Renal cortex interstitium (tissue), 15 donors: ENCODE measurements at places on chromosomes 3 and 15. TPM values are rescaled to one million over a fixed set of nuclear protein-coding genes. Genes with fewer than 3 reads are reported as not detected.

ISY1 gene
- polyA plus RNA-seq = 60.9 TPM

CD200 gene
- 34.8 TPM for polyA plus RNA-seq

MAP6D1 gene
- 0.86 TPM for polyA plus RNA-seq

C3orf49 gene
- polyA plus RNA-seq = 0.68 TPM

ACVR2B gene
- polyA plus RNA-seq = 18.2 TPM

DNA sequence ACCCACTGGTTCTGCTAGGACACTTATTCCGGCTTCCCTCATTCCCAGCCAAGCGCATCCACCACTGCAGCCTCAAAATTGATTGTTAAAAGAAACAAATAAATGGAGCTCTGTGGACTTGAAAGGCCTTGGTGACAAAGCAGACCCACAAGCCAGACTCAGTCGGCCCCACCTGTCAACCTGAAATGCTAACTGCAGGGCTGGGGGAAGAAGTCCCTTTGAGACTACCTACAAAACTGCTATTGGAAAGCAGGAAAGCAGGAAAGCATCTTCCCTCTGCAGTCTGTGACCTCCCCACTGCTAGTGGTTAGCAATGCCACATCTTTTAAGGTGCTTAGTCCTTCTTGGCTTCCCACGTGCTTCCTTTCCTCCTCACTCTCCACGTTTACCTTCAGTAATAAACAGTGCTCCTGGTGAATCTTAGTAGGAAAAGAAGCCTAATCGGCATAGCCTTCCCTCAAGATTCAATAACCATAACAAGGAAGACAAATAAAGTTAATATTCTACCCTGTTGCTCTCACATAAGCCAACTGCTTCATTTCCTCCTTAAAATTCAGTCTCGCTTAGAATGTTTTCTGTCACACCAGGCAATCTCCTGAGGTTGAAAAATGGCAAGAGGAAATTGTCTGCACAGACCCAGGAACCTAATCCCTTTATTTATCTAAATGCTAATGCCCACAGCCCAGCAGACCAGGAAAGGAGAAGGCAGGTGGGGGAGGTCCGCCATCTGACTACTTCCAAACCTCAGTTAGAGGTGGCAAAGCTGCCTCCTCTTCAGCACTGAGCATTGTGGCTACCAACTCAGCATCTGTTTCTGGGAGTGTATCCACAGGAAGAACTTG lies 296.2 kb downstream of the NEK10 start:
- DNase-seq = no peak

DNA sequence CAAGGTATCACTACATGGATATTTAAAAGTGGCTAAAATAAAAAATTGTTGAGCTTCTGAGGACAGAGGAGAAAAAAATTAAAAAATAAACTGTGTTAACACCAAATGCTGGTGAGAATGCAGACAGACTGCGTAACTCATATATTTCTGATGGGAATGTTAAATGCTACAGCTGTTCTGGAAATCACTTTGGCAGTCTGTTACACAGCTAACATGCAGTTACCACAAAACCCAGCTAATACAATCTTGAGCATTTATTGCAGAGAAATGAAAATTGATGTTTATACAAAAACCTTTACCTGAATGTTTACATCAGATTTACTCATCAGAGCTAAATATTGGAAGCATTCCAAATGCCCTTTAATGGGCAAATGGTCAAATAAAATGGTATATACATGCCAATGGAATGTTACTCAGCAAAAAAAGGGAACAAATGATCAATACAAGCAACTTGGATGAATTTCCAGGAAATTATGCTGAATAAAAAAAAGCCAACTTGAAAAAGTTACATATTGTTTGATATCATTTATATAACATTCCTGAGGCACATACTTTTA lies 24.6 kb downstream of the MNS1 start:
- no peak for DNase-seq

GRCh38 chr3:139610886-139611285 lies 66.9 kb downstream of the NMNAT3 start:
- no peak for DNase-seq

DNA sequence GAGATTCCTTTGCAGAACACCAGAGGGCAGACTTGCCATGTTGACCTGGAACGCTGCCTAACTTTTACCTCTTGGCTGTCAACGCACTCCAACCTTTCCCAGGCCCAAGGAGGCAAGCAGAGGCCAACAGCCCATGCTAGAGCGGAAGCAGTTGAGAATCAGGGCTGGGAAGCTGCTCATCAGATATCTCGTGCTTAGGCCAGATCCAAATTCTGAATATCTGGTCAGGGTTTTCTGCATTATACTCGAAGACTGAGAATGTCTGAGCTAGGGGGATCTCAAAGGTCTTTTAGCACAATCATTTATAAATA lies 2.5 kb downstream of the XIRP1 start:
- DNase-seq = no peak

- no peak for DNase-seq
Observed at GRCh38 chr3:142943870-142944269, 19.6 kb downstream of the PAQR9 start.

- no peak for DNase-seq
Observed at GRCh38 chr3:11734-12133, 184.8 kb upstream of the CHL1 start.

GRCh38 chr3:33578325-33579177 lies 138.3 kb upstream of the UBP1 start:
- DNase-seq = no peak
